ENCODE measurements at places on chromosomes 12 and 14. TPM values are rescaled to one million over a fixed set of nuclear protein-coding genes. Genes with fewer than 3 reads are reported as not detected.

OR6C74 gene
- total RNA-seq = not detected

SSTR1 gene
- 0.16 TPM for total RNA-seq

- no peaks in the 10 kb centered on the region for H3K27me3 ChIP-seq
- no peak for DNase-seq
- H3K4me1 ChIP-seq = no peaks in the 10 kb centered on the region
- H3K4me3 ChIP-seq = peak overlapping the region; percentile 13
Measured at GRCh38 chr12:105352940-105353635, 22.6 kb downstream of the C12orf75 start.

DNA sequence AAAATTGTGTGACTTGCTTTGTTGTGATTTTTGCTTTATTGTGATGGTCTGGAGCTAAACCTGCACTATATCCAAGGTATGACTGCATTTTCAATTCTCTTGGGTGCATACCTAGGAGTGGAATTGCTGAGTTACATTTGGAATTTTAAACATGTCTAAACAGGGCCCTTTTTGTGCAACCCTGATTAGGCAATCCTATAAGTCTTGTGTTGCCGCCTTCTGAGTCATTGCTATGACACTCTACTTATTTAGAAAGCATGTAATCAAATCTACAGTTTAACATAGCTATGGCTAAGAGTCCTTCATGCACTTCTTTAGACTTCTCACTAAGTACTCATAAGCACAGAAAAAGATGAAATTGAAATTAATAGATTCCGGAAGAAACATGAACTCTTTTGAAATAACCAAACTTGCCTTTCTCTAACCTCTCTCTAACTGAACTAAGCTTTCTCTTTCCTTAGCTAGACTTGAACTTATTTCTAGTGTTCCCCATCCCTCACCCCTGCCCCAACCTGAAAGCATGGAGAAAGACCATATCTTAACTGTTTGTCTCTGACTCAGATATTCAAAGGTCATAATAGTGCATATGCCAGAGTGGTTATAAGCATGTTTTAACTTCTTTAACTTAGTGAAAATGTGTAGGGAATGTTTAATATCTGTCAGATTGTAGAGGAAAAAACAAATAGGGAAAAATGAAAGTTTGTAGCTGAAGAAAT is 203.0 kb downstream of the SNAPC1 start:
- H3K4me1 ChIP-seq = no peaks in the 10 kb centered on the region
- no peaks in the 10 kb centered on the region for H3K27me3 ChIP-seq
- no peak overlapping the region for H3K4me3 ChIP-seq
- no peak overlapping the region for H3K27ac ChIP-seq

DNA sequence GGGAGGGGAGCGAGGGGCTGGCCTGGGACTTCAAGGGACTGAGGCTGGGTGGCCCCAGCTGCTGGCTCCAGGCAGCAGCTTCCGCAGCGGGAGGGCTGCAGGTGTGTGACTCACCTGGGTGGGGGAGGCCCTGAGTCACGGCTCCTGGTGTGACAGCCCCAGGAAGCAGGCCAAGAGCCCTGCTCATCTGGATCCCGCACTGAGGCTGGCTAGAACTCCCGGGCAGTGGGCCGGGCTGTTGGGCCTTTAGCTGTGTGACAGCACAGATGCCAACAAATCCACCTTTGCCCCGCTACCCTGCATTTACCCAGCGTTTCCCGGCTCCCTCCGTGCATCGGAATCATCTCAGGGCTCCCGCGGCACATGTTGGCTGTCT is 180.0 kb upstream of the PRMT8 start:
- H3K27me3 ChIP-seq = no peaks in the 10 kb centered on the region
- peak; percentile 76 for DNase-seq
- no peaks in the 10 kb centered on the region for H3K4me1 ChIP-seq
- no peaks in the 10 kb centered on the region for H3K36me3 ChIP-seq

DNA sequence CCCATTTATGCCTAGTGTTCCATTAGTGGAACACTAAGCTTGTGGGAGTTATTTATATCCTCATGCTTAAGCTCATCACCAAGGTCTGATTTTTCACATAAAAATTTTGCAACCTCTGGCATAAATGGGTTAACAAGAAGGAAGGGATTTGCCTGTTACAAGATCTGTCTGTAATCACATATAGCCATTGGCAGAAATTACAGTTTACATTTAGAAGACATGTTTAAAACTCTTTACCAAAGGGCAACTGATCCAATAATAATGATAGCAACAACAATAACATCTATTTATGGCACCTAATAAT is 422.9 kb downstream of the ZFP36L1 start:
- no peak for DNase-seq
- no peaks in the 10 kb centered on the region for H3K36me3 ChIP-seq
- H3K4me3 ChIP-seq = no peak overlapping the region
- no peaks in the 10 kb centered on the region for H3K4me1 ChIP-seq
- no peaks in the 10 kb centered on the region for H3K27me3 ChIP-seq

DNA sequence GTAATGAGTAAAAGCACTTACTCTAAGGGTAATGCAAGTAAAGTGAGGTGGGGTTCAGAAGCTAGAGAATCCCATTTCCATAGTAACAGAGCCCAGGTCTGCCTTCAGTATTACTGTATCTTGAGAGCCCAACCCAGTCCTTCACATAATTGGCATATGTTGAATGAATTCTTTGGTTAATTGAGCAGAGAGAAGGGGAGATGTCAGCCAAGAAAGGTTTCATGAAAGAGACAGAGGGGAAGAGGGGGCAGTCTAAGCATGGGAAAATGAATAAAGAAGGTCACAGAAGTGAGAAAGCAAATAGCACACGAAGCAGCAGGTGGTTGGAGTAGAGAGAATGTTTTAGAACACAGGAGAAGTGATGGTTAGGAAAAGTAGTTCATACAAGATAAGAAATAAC is 371.1 kb downstream of the SEC23A start:
- no peaks in the 10 kb centered on the region for H3K4me1 ChIP-seq
- H3K27me3 ChIP-seq = no peaks in the 10 kb centered on the region
- DNase-seq = no peak
- H3K4me3 ChIP-seq = no peak overlapping the region
- no peak overlapping the region for H3K27ac ChIP-seq

GRCh38 chr12:123058481-123058880 is 78.0 kb downstream of the ARL6IP4 start:
- H3K27me3 ChIP-seq = no peaks in the 10 kb centered on the region
- H3K4me1 ChIP-seq = peaks cover 4% of the 10 kb centered on the region
- no peak overlapping the region for H3K4me3 ChIP-seq

DNA sequence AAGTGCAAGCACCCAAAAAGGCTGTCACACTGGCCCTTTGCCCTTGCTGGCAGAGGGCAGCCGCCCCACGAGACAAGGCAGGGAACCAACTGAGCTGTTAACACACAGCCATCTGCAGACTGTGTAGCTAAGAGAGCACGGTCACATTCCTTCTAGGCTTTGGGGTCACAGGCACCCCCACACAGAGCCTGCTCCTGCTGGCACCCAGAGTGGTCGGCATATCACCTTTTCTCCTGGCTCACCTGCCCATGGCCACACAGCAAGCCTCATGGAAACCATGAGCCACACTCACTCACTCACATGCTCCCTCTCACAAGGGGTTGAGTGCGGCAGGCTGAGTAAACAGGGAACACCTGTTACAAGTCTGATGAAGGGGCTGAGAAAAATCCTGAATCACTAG is 214.5 kb downstream of the PCNX1 start:
- no peak for DNase-seq
- H3K4me3 ChIP-seq = no peak overlapping the region
- no peak overlapping the region for H3K27ac ChIP-seq
- no peaks in the 10 kb centered on the region for H3K4me1 ChIP-seq

DNA sequence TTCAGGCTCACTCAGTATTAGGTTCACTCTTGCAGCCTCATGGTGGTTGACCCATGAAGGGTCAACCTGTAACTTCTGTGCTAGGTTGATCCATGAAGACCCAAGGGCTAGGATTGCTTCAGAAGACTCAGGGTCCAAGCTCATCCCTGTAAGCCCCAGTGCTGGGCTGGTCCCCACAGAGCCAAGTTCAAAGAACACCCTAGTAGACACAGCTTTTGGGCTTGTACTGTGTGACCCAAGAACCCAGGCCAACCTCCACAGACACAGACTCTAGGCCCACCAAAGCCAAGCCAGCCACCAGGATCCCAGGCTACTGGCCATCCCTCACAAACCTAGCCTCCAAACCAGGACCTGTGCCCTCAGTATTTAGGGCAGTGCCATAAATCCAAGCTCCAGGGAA is 1020.6 kb downstream of the SLC16A7 start:
- no peaks in the 10 kb centered on the region for H3K36me3 ChIP-seq
- no peak overlapping the region for H3K27ac ChIP-seq

DNA sequence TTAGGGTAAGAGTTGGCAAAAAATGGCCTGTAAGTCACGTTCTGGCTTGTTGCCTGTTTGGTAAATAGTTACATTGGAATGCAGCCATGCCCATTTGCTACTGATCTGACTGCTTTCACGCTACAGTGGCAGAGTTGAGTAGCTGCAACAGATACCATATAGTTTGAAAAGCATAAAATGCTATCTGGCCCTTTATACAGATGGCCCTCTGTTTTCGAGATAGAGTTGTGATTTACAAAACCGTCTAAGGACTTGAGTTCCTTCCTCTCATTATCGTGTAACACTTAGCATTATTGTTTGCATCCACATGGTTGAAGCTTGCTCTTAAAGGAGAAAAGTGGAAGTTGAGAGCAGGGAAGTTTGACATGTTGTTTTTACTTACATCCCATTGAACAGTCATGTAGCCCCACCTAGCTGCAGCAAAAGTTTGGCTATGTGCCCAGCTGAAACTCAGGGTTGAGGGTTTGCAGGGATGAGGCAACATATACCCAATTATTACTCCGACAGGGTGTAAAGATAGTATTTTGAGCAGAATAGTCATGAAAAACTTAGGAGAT is 11.3 kb upstream of the SCFD1 start:
- no peaks in the 10 kb centered on the region for H3K36me3 ChIP-seq
- no peaks in the 10 kb centered on the region for H3K27me3 ChIP-seq
- no peaks in the 10 kb centered on the region for H3K4me1 ChIP-seq
- no peak for DNase-seq
- H3K27ac ChIP-seq = no peak overlapping the region

- no peak for DNase-seq
- H3K4me1 ChIP-seq = no peaks in the 10 kb centered on the region
- H3K36me3 ChIP-seq = no peaks in the 10 kb centered on the region
- peaks cover 2% of the 10 kb centered on the region for H3K27me3 ChIP-seq
- H3K27ac ChIP-seq = no peak overlapping the region
Measured at GRCh38 chr14:60482743-60483142, 3.1 kb downstream of the C14orf39 start.

GRCh38 chr12:124481772-124482566 is 85.4 kb downstream of the NCOR2 start:
- no peak overlapping the region for H3K4me3 ChIP-seq
- no peak for DNase-seq
- H3K36me3 ChIP-seq = no peaks in the 10 kb centered on the region
- no peaks in the 10 kb centered on the region for H3K27me3 ChIP-seq
- peaks cover 19% of the 10 kb centered on the region for H3K4me1 ChIP-seq
- H3K27ac ChIP-seq = peak overlapping the region; percentile 80

KRT8 gene
- total RNA-seq = 430 TPM

DNA sequence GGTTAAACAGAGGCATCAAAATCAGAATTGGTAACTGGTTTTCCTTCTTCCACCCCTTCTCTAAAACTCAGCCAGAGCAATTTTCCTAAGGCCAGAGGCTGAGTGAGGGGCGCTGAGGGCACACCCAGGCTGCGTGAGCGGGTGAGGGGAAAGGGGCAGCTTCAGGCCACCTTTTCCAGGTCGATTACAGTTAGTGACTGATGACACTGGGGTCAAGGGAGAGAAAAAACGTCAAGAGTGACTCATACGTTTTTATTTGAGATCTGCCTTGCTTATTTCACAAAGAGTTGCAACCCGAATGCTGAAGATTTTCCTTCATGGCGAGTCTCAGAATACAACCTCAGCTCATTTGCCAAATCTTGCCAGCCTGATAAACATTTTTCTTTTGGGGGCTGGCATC is 46.7 kb upstream of the EVL start:
- H3K4me3 ChIP-seq = no peak overlapping the region
- DNase-seq = no peak
- H3K4me1 ChIP-seq = no peaks in the 10 kb centered on the region
- H3K36me3 ChIP-seq = no peaks in the 10 kb centered on the region
